ENCODE measurements at places on chromosomes 4 and X.

DNA sequence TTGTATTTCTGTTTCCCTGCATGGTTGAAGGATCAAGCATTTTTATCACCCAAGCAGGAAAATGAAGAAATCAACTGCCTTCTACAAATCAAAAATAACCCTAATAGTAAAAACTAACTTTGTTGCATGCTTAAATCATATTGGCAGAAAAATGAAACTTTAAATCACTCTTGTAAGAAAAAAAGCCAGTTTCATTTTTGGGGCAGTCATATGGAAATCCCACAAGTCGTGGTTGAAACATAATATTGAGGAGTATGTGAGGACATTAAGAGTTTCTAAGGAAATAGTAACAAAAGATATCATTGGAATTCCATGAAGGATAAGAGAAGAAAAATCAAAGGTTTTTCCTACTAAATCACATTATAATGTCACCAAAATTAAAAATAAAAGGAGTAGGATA, 8.4 kb downstream of the TEC start:
- no peak for DNase-seq

GRCh38 chr4:118390121-118390520, 37.3 kb upstream of the PRSS12 start:
- no peak for DNase-seq

DNA sequence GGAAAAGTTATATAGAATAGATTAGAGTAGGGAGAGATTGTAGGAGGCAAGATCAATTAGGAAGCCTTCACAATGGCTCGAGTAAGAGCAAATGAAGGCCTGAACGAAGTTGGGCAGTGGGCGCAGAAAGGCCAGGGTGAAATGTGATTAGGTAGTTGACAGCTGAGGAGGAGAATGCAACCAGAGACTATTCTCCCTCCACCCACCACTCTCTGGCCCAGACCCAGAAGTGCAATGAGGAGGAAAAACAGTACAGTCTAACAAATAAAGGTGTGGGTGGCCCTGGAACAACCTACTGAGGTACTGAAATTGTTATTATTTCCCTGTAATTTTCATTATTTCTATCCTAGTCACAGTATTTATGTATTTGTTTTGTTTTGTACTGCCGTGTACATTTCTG, 176.7 kb downstream of the SLC39A8 start:
- no peak for DNase-seq

GRCh38 chr4:98181809-98182208, 38.5 kb upstream of the STPG2 start:
- DNase-seq, result peak; percentile 12

GRCh38 chr4:27692158-27692557, 831.5 kb downstream of the STIM2 start:
- DNase-seq, result peak; percentile 70

DNA sequence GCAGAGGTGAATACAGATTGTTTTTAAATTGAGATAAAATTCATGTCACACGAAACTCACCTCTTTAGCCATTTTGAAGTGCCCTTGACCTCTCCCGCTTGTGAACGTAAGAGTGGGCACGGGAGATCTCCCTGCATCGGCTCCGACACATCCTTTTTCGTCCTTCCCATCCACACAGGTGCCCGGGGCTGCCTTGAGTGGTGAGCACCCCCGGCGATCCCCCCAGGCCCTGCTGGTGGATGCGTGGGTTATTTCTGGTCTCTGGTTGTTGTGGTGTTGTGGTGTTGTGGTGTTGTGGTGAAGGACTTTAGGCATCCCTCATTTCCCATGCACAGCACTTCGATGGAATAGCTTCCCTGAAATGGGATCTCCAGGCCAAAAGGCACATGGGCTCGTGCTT, 46.1 kb downstream of the PSAPL1 start:
- DNase-seq, result no peak

GRCh38 chrX:80511969-80512760, 91.9 kb downstream of the TENT5D start:
- DNase-seq, result no peak

DNA sequence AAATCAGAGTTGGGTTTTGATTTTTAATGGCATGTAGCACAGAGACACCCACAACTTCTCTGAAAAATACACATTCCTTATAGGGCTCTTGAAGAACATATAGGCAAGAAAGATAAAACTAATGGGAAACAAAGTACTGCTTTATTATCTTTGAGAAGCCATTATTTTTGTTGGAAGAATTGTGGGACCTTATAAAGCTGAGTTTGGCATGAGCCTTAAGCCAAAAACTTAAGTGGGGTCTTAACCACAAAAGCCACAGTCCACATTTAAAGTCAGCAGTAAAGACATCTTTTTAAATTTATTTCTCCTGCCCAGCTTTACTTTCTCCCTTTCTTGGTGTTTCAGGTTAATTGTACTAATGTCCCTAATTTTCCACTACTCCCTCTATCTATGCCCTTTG, 1297.3 kb downstream of the C4orf33 start:
- no peak for DNase-seq

- no peak for DNase-seq
Observed at GRCh38 chrX:4754878-4755604, 1041.6 kb upstream of the PRKX start.

- no peak for DNase-seq
Observed at GRCh38 chr4:27057053-27057452, 196.4 kb downstream of the STIM2 start.

GRCh38 chrX:54452920-54453319, 12.7 kb downstream of the TSR2 start:
- DNase-seq, result peak; percentile 50

GRCh38 chrX:38692961-38693360, 108.3 kb upstream of the MID1IP1 start:
- no peak for DNase-seq

GRCh38 chrX:32185160-32185559, 1026.2 kb downstream of the DMD start:
- no peak for DNase-seq

- DNase-seq, result no peak
Observed at GRCh38 chr4:2251795-2252529, 9.9 kb downstream of the MXD4 start.

DNA sequence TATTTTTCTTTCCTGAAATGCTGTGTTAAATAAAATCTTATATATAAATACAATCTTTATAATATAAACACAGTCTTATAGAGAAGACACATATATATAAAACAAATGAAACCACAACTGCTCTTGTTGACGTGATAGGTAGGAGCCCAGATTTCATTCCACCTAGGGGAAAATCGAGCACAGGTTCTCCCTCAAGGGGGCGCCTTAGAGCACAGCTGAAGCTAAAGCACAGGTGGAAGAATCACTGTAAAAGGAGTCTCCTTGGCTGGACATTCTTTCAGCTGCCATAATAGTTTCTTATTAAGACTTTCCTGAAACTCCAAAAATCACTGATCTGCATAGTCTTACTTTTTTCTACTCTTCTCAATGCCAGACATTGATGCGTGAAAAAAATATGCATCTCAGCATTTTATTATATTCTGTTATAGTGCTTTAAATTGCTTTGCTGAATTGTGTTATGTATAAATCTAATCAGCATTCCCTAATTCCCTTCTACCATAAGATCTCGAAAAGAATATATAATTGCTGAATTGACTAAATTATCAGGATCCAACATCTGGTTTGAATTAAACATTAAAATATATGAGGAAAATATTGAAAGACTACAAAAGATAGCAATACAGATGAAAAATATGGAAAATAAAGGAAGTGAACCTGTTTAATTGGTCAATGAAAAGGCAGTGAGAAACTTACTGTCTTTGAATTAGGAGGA, 25.5 kb upstream of the RXFP1 start:
- peak; percentile 45 for DNase-seq

- no peak for DNase-seq
Observed at GRCh38 chrX:69150281-69150960, 14.8 kb downstream of the PJA1 start.

- no peak for DNase-seq
Observed at GRCh38 chr4:57080781-57081650, 29.2 kb downstream of the IGFBP7 start.

DNA sequence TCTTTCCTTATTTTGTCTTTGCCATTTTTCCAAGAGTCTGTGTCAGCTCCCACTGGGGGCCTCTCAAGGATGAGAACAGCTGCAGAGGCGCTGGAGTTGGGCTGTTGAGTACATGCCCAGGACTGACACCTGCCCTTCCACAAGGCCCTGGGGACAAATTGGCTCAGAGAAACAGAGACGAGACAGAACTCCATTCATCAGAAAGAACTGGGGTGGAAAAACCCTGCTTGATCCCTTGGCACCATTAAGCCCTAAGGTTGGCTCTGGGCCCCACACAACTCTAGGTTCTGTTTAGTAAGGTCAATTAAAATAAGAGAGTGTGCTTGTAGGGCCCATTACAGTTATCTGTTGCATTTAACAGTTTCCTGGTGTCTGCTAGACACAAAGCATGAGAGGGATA, 63.6 kb downstream of the DCX start:
- no peak for DNase-seq

- no peak for DNase-seq
Observed at GRCh38 chrX:16646366-16647138, 3.4 kb upstream of the S100G start.

DNA sequence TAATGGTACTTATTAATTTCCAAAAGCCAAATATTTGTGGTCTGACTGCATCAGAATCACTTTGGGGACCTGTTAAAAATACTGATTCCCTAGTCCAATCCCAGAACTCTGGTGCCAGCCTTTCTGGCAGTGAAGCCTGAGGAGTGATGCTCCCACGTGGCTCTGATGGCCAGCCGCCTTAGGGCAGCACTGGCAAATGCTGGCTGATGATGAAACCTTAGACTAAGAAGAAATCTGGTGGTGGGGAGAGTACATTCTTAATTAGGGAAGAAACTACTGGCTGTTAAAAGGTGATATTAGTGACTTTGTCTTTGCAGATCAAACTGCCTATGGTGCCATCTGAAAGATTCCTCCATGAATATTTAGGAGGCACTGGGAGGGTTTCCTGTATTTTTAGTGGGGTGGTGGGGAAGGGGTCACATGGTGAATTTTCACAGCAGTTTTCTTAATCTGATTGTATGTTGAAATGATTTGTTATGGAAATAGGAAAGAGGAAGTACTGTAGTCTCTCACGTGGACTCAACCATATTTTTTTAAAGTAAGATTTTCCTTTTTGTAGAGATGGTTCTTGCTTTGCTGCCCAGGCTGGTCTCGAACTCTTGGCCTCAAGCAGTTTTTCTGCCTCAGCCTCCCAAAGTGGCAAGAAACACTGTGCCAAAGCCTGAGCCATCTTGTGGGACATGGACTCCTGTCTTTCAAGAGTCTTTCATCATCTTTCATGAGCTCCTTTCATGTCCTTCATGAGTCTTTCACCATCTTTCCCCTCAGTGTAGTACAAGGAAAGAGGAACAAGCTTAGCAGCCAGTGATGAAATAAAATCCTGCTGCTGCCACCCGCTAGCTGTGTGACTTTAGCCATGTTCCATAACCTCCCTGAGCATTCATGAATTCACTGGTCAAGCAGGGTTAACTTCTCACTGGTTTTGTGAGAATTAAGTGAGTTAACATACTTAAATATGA, 90.8 kb downstream of the ZNF330 start:
- DNase-seq, result no peak
